ENCODE measurements at places on chromosomes 13 and 19.

DNA sequence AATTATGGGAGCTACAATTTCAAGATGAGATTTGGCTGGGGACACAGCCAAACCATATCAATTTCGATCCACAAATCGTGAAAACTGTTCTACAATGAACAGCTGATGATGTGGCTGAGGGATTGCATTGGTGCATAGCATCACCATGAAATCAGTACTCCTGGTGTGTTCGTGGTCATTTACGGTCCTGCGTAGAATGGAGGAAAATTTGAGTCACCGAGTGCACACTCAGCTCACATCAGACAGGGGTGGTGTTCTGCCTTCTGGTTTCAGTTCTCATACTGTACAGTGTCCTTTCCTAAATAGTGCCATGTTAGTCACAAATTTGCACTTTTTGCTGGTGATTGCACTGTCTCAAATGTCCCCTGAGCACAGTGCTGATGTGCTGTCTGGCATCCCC lies 39.2 kb downstream of the MYH14 start:
- no peak for DNase-seq

- no peak for DNase-seq
Observed at GRCh38 chr19:29704562-29705558, 10.2 kb downstream of the C19orf12 start.

DNA sequence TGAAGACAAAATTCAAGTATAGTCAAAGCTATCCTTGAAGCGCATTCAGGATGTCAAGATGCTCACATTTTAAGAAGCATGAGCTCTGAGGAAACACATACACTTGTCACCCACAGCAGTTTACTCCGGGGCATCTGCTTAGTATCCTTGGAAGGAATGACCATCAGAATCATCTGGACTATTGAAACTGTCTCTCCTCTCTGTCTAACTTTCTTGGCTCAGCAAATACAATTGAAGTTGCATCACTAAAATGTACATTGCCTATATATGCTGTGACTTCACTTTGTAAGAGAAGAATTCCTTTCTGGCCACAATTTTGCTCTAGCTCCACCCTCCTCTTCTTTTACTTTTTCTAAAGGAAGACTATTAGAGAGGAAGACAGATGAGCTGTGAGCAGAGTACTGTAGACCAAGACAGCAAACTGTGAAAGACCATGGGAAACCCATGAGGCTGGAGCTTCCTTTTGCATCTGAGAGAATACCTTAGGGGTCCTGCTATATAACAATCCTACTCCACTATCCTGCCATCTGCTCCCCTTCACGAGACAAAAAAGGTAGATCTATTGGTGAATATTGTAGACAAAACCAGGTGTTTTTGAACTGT lies 906.3 kb downstream of the PCDH9 start:
- no peak for DNase-seq

- DNase-seq: no peak
Observed at GRCh38 chr19:55419624-55420236, 12.1 kb upstream of the UBE2S start.

DNA sequence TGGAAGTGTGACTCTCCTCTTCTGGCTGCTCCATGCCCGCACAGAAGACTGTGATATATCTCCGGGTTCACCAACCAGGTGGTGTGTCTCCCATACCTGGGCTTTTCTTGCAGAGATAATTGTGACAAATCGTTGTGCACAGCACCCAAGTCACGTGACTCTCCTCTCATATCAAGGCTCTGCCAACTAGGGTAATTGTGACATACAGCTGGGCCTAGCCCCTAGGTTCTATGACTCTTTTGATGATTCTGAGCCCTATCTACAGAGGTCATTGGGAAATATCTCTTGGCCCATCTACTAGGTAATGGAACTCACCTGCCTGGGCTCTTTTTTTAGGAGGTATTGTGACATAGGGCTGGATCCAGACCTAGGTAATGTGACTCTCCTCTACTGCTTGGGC lies 89.8 kb downstream of the ZNF429 start:
- DNase-seq: no peak

DNA sequence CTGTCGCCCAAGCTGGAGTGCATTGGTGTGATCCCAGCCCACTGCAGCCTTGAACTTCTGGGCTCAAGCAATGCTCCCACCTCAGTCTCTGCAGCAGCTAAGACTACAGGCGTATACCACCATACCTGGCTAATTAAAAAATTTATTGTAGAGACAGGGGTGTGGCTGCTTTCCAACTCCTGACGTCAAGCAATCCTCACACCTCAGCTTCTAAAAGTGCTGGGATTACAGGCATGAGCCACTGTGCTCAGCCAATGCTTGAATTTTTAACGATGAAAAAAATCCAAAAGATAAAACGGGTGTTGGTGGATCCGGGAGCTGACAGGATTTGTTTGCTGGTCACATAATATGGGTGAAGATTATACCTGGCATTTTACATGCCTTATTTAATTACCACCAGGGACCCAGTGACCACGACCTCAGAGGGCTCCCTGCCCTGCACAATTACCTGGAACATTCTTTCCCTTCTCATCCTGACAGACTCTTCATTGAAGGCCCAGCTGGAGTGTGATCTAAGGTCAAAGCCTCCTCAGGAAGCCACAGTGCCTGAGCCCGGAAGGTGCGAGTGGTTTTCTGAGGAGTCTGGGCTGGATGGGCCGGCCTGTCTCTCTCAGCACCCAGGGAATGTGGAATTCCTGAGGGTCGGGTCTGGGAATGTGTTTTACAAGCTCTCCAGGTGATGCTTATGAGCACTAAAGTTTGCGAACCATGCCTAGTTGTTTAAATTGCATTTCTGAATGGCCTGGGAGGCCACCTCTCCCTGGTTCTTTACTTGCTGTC lies 193.3 kb downstream of the USP12 start:
- no peak for DNase-seq

DNA sequence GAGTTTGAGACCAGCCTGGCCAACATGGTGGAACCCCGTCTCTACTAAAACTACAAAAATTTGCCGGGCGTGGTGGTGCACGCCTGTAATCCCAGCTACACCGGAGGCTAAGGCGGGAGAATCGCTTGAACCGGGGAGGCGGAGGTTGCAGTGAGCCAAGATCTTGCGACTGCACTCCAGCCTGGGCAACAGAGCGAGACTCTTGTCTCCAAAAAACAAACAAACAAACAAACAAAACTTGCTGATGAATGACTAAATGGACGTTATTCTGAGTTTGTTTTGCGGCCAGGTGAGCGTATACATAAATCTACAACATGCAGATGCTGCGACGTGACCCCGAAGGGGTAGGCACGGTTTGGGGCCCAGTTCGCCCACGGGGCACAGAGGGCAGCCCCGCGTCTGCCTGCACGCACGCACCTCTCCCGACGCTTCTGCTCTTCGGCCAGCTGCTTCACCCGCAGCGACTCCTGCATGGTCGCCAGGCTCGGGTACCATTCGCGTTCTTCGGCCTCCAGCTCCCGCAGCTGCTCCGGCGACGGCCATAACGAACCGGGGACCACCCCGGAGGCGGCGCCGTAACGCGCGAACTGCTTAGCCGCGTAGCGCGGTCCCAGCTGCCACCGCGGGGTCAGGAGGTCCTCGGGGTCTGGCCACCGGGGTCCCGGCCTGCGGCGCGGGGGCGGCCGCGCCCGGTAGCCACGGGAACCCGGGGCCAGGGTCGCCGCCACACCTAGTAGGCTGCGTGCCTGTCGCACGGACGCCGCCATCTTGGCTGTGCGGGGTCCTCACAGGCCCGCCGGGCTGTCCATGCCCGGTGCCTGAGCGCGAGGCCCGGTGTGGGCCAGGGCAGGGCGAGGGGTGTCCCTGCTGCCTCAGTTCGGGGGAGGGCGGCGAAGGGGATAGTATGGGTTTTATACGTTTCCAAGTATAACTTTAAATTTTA lies at the start of gene GADD45GIP1:
Gene GADD45GIP1, minus strand, starts transcription at position 778 of the 943 bp plus-strand sequence. Its CDS starts 11 bp downstream, at position 767.
- DNase-seq: peak; percentile 88

DNA sequence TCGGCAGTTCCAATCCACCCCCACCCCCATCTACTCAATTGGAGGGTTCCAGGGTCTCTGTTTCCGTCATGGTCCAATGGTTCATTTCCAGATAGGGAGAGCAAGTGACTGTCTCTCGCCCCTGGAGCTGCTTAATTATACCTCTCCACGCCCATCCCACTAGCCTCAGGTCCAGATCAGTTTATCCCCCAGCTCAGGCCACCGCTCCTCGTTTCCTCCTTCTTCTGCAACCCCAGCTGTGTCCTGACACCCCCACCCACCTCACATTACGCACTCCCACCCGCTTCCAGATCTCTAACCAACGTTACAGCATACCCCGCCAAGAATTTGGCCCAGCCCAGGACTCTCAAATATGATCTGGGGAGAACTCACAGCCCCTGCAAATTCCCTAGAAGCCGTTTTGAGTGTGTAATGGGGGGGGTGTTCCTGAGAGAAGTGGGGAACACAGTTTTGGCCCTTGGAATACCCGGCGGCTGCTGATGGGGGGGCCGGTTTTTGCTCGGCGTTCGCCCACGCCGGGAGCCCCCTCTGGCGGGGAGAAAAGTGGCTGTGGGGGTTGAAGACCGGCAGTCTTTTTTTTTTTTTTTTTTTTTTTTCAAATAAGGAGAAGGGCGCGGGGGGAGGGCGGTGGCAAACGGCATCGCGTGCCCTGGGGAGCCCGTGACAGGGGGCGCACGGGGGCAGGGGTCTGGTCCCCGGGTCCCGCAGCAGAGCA lies 1.7 kb upstream of the PDE4A start:
- DNase-seq: peak; percentile 58

GRCh38 chr13:90918536-90918935 lies 429.0 kb upstream of the MIR17HG start:
- no peak for DNase-seq

GRCh38 chr13:77729502-77730221 lies 32.2 kb downstream of the SLAIN1 start:
- DNase-seq: no peak

DNA sequence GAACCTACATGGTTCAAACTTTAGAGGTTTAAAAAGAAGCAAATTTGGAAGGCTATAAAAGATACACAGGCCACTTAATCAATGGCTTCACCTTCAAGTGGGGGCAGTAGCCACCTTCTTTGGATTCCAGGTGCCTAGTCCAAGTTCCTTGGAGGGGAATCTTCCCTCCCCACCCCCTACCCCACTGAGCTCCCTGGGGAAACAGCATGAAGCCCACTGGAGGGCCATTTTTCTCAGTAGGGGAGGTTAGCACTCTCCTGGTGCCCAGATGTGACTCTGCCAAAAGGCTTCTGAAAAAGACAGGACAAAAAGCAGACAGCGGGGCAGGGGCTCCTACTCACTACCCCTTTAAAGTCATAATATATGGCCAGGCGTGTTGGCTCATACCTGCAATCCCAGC lies 93.9 kb downstream of the KCTD15 start:
- no peak for DNase-seq

- DNase-seq: no peak
Observed at GRCh38 chr19:19418555-19419260, 13.2 kb downstream of the GATAD2A start.

- no peak for DNase-seq
Observed at GRCh38 chr19:681029-682019, 5.1 kb downstream of the FSTL3 start.

- DNase-seq: peak; percentile 69
Observed at GRCh38 chr19:3606690-3607289, at the start of gene TBXA2R. TSS of gene TBXA2R (minus strand) at chr19:3606875. CDS start at chr19:3600634, 6,241 bp downstream.

- DNase-seq: no peak
Observed at GRCh38 chr19:45901912-45902650, at the start of gene MYPOP. TSS of gene MYPOP (minus strand) at chr19:45902613. CDS start at chr19:45901773, 840 bp downstream.

DNA sequence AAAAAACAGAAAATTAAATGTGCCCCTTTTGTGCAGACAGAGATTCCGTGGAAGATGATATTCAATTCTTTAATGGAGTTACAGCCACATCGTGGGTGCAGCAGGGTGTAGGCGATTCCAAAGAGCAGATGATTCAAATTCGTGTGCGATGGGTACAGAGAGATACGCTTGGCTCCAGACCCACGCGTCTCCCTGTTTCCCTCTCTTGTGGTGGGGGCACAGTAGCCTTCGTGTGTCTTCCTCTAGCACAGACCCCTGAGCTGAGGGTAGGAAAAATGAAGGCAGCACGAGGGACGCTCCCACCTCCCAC lies 4.8 kb downstream of the TSPAN16 start:
- no peak for DNase-seq

GRCh38 chr13:75812751-75813181 lies 176.6 kb downstream of the LMO7 start:
- DNase-seq: no peak

GRCh38 chr19:33395561-33396550 lies 22.3 kb downstream of the CEBPG start:
- DNase-seq: no peak

- peak; percentile 56 for DNase-seq
Observed at GRCh38 chr19:12913851-12914690, 5.0 kb downstream of the SYCE2 start.

DNA sequence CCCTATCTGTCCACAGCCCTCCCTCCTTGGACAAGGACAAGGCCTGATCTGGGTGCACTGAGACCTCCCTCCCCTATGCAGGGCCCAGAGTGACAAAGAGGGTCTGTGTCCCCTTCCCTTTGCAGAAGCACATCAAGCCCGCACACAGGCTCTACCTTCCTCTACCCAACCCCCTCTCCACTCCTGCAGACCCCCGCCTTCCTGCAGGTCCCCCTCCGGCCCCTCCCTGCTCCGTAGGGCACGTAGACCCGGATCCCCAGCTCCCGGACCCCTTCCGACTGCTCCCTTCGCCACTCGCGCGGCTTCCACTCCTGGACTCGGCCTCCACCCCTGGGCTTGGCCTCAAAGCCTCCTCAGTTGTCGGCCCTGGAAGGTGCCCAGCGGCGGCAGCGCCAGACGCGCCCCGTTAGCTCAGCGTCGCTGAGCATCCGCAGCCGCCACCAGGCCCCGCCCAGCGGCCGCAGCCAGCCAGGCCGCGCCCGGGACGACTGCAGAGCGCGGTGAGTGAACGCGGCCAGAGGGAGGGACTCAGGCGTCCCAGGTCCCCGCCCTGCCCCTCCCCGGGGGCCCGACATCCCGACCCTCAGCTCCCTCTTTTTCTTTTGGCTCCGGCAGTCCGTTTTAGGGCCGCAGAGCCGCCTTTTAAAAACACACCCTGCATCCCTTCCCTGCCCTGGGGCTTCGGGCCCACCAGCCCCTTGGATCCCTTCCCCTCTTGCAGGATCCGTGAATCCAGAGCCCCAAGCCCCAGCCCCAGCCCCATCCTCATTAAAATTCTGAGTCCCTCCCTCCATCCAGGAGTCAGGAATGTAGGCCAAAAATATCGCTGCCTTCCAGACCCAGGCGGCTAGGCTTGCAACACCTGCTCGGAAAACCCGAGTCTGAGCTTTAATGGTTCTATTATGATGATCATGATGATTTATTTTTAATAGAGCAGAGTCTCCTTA lies 1.5 kb upstream of the MYADM start:
- DNase-seq: peak; percentile 77

DNA sequence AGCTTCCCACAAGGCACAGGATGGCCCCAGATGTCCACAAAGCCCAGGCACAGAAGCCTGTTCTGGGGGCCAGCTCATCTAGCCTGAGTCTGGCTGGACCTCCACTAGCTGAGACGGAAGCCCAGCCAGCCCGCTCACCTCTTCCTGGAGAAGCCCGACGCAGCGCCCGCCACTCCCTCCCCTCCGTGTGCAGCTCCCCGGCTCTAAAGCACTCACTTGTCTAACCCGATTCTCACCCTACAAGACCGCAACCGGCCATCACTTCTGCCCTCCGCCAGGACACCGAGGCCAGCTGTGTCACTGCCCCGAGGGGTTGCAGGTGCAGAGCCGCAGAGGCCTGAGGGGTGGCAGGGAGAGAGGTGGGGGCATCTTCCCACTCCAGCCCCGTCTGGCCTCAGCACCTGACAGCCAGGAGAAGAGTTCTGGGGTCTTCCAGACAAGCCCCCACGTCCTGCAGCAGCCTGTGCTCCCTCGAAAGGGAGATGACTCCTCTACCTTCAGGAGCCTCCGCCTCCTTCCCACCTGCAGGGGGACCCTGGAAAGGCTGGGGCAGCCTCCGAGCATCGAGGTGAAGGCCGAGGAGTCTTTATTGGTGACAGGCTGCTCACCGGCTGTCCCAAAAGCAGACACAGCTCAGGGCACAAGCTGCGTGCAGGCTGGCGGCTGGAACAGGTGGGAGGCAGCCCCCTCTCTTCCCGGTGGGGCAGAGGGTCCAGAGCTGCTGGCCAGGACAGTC lies 5.9 kb upstream of the DIRAS1 start:
- no peak for DNase-seq
